ENCODE measurements at places on chromosomes 3 and 15. TPM values are rescaled to one million over a fixed set of nuclear protein-coding genes. Genes with fewer than 3 reads are reported as not detected.

- H3K4me1 ChIP-seq, result no peaks in the 10 kb centered on the region
- H3K36me3 ChIP-seq, result no peaks in the 10 kb centered on the region
- no peak overlapping the region for H3K27ac ChIP-seq
Measured at GRCh38 chr3:181872887-181873286, 161.2 kb downstream of the SOX2 start.

DNA sequence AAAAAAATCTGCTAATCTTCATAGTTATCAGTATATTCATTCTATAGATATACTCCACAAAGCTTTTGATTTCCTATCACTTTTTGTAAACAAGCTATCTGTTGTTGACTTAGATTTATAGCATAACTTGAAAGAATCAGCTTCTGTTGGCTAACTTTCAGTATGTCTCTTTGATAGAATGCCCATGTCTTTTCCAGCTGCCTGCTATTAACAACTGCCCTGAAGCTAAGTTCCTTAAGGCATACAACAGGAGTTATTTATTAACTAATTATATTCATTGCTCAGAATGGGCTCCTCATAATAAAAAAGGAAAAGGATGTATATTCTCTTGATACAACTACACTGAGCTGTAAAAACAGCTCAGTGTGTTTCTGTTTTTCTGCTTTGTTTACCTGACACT lies 293.9 kb downstream of the TUSC7 start:
- DNase-seq, result no peak
- no peak overlapping the region for H3K4me3 ChIP-seq
- no peaks in the 10 kb centered on the region for H3K27me3 ChIP-seq
- H3K27ac ChIP-seq, result no peak overlapping the region

Gene DAPK2
- total RNA-seq, result 8.7 TPM

Gene AMOTL2
- total RNA-seq, result not detected

Measured in activated T-helper 1 cell treated with anti-CD3 and anti-CD28 coated beads, Interleukin-12 subunit alpha, Interleukin-12 subunit beta, Interleukin-2, Interleukin-4 antibody, amounts not matched to agents 30 ng/mL and 10 ng/mL and 1 ng/mL, durations not matched to agents 14 hours and 24 hours and 36 hours (primary cell).